ENCODE measurements at places on chromosomes 7 and 10.

GRCh38 chr7:97732565-97733275 is 834 bp downstream of the TAC1 start:
- no peak for DNase-seq

DNA sequence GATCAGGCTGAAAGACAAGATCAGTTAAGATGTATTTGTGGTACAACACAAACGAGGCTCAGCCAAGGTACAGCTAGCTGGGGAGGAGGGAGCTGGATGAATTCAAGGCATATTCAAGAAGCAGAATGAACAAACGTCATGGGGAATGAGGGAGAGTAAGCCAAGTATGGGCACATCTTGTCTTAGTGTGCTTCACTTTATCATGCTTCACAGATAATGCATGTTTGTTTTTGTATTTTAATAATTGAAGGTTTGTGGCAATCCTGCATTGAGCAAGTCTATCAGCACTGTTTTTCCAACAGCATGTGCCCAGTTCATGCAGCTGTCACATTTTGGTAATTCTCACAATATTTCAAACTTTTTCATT is 135.4 kb downstream of the HIBADH start:
- DNase-seq = no peak

GRCh38 chr7:145488816-145489215 is 627.8 kb upstream of the CNTNAP2 start:
- DNase-seq = no peak

DNA sequence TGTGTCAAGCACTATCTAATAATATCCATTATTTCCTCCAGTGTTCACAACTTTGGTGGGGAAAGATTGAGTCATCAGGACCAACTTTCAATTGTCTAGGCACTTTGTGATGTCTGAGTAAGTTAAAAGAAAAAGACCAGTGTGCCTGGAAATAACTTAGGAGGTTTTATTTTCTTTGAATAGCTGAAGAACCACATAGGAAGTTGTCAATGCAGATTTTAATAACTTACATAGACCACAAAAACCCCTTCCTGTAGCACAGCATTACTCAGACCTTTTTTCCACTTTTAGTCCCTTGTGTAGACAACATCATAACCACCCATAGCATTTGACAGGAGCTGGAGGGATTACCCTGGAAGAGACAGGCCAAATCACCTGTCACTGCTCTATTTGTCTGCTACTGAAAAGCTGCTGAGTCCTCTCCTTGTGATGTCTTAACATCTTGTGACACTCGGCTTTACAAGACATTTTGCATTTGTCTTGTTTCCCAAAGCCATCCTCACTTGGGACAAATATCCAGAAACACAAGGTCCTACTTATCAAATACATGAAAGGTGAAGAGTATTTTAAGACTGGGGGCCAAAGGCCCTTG is 241.5 kb upstream of the PTER start:
- no peak for DNase-seq

DNA sequence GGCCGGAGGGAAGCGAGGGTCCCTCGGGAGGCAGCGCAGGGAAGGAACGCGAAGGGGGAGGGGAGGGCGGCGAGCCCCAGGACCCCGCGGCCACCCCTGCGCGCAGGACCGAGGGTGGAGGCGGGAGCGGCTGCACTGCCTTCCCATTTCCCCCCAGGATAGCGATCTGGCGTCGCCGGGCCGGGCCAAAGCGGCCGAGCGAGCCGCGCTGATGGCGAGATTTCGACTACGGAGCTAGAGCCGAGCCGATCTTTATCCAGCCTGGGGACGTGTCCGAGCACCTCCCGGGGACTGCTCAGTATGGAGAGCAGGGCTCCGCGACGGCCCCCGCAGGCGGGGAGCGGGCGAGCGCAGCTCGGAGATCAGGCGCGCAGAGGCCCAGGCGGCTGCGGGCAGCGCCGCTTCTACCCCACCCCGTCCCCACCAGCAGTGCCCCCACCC is 590 bp upstream of the CRTAC1 start:
- DNase-seq = peak; percentile 59

- DNase-seq = no peak
These were observed 46.1 kb upstream of the PPP2R2D start for GRCh38 chr10:131854579-131855335.

GRCh38 chr10:103851261-103851660 is 4.1 kb downstream of the SH3PXD2A start:
- no peak for DNase-seq

- DNase-seq = no peak
These were observed 189.6 kb downstream of the DNAJC1 start for GRCh38 chr10:21813946-21814345.

GRCh38 chr10:85026878-85027467 is 698.6 kb downstream of the CCSER2 start:
- DNase-seq = no peak

Data from frontal cortex (tissue), 4 donors.